ENCODE measurements at places on chromosomes 2 and 18.
A peak's percentile ranks its signal among the peaks of the same experiment; 100 is the strongest.

- DNase-seq: no peak
Observed at GRCh38 chr2:231662811-231663457, 45.4 kb upstream of the PTMA start.

- no peak for DNase-seq
Observed at GRCh38 chr2:33444967-33445366, 31.5 kb upstream of the RASGRP3 start.

GRCh38 chr18:35662293-35663062 lies 80.9 kb downstream of the GALNT1 start:
- no peak for DNase-seq

DNA sequence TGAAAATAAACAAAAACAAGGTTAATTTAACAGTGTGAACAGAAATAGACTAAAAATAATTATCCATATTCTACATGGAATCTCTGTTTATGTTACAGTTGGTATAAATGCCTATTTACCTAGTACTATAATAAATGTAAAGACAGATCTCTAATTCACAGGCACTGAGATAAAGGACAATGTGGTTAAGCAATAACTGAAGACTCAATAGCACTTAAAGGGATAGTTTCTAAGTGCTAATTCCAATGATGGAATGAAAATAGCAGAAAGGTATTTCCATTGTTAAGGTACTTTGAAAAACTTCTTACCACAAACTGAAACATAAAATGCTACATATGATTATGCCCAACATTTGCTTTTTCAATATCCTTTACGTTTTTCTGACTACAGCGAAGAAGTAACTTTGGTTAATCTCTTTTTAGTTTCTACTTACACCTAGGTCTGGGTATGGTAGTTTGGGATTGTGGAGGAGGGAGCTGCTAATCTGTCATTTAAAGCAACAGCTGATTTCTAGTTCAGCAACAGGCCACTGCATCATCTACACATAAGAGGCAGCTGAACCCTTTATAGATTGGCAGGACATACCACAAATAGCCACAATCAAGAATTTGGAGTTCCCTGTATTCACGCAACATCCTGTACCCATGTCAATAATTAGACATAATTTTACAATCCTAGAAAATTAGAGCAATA lies 27.2 kb downstream of the MAP4K3 start:
- DNase-seq: no peak

DNA sequence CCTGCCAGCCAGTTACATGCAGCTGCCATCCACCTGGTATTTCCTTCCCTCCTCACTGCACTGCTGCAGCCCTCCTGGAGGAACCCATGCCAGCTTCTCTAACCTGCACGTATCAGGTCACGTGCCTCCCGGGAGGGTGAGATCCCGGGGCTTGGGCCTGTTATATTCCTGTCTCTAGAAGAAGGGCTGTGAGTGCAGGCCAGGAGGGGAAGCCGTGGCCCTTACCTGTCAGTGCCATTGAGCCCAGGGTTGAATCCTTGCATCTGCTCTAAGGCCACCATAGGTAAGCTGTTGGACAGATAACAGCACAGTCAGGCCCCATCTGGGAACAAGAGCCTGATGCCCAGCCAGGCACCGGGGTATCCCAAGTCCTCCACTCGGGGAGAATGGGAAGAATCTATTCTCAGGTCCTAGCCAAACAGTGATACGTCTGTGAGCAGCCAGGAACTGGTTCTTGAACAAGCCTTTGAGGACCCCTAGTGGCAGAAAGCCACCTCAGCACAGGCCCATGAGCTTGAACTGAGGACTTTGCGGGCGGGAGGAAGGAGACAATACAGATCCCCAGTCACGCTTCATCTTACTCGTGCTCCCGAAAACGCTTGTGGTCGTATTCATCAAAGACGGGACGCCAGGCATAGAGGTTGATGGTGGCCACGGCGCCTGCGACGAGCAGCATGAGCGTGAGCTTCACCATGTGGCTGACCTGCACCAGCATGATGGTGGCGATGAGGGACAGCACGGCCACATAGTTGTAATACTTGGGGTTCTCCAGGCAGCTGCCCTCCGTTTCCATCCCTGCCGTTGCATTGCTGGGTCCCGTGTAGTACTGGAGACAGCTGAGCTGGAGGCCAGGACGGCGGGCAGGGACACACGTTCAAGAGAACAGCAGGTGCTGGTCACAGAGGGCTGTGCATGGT lies 34.4 kb downstream of the CENPO start:
- peak; percentile 87 for DNase-seq

- DNase-seq: no peak
Observed at GRCh38 chr2:219513787-219514186, 495 bp upstream of the ASIC4 start.

DNA sequence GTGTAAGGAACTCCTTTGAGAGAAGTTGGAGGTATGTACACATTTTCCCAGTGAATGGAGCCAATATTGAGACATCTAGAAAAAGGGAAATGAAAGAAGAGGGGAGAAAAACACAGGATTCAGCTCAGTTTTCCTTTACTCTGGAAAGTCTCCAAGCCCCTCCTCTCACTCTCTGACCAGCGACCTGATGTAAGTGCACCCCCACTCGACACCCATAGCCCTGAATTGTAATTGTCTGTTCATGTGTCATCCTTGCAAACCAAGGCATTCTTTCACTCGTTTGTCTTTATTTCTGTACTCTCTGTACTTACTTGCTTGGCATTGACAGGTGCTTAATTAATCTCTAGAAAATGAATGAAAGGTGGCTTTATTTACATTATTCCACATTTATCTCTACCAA lies 55.7 kb upstream of the CTAGE1 start:
- DNase-seq: no peak

DNA sequence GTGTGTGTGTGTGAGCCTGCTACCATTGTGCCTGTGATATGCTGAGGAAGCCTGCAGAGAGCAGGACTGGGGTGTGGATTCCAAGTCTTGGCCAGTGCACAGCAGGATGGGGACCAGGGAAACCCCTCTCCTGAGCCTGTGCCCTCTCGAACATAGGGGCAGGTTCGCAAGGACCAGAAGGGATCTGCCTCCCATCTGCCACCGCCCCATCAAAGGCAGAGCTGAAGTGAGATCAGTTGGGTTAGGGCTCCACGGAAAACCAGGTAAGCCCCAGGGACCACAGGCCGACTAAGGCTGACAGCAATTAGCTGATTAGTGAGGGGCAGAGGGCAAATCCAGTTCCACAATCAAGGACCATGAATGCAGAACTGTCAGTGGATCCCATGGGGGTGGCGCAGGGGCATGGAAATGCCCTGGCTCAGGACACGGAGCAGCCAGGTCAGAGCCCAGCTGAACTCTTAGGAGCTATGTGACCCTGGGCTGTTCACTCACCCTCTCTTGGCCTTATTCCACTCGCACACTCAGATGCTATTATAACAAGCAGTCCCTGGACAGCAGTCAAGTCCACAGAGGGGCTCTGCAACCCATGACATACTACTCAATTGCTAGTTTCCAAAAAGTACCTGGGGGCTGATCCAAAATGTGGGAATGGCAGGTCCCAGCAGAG lies 84.2 kb upstream of the ID2 start:
- DNase-seq: peak; percentile 56

All from NCI-H2171 treated with DMSO at 0.1 percent for 48 hours (cell line).